ENCODE measurements at places on chromosomes 2 and 18. TPM values are rescaled to one million over a fixed set of nuclear protein-coding genes. Genes with fewer than 3 reads are reported as not detected.

Gene SKA1
- total RNA-seq = 4.0 TPM

Gene CD8B2
- total RNA-seq = not detected

Gene TGFA
- not detected for total RNA-seq

Gene NCKAP1
- total RNA-seq = 165 TPM

Gene MTCL1
- total RNA-seq = 56.9 TPM

Gene RAB12
- 48.5 TPM for total RNA-seq

Gene ARHGEF33
- total RNA-seq = 0.65 TPM

Gene ATP6V1C2
- not detected for total RNA-seq

DNA sequence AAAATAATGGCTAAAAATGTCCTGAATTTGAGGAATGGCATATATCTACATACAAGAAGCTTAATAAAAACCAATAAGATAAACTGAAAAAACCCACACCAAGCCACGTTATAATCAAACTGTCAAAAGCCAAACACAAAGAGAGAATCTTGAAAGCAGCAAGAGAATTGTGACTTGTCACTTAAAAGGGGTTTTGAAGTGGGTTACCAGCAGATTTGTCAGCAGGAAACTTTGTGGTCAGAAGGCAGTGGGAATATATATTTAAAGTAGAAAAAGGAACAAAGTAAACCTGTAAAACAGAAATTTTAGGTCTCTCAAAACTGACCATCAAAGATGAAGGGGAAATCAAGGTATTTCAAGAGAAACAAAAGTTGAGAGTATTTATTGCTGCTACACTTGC, 171.9 kb upstream of the CNTNAP5 start:
- no peak overlapping the region for H3K4me3 ChIP-seq
- no peaks in the 10 kb centered on the region for H3K36me3 ChIP-seq
- H3K4me1 ChIP-seq = no peaks in the 10 kb centered on the region
- DNase-seq = no peak
- no peak overlapping the region for H3K27ac ChIP-seq
- H3K27me3 ChIP-seq = no peaks in the 10 kb centered on the region

DNA sequence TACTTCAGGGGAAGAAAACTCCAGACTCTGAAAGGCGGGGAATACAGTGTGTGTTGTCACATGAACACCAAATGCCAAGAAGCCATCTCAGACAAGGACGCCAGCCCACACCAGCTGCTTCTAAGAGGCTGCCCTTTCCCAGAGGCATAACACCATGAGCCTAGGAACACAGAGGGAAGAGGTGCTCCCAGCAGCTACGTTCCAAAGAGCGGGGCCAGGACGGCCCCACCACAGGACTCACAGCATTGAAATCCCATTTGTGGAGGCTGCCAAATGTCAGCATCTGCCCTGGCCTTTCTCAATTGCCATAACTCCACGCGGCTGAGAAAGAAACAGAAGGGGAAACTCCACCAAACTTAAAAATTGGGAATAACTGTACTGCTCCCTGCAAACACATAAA, 20.1 kb upstream of the ID2 start:
- no peak overlapping the region for H3K4me3 ChIP-seq
- H3K27me3 ChIP-seq = no peaks in the 10 kb centered on the region
- no peak for DNase-seq
- no peaks in the 10 kb centered on the region for H3K36me3 ChIP-seq
- no peak overlapping the region for H3K27ac ChIP-seq

GRCh38 chr18:22165049-22165602, 4.3 kb upstream of the GATA6 start:
- H3K36me3 ChIP-seq = no peaks in the 10 kb centered on the region
- H3K4me1 ChIP-seq = peaks cover 31% of the 10 kb centered on the region
- peaks cover 81% of the 10 kb centered on the region for H3K27me3 ChIP-seq
- no peak overlapping the region for H3K27ac ChIP-seq

DNA sequence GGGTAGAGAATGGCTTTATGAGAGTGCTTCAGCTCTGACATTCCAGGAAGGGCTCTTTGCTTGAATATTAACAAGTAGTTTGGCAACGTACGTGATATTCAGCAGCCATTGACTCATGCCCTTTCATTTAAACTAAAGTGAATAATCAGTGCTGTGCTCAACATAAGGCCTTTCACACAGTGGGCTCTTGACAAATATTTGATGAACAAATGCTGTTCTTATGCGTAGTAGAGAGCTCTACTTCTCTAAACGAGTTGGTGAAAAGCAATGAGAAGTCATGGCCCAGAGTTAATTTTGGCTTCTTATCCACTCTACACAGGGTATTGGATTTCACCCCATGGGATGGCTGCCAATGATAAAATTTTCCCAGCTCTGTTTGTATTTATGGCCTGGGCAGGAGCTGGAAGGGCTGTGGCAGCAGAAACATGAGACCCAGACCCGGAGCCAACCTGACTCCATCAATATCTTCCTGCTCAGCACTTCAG, 338.9 kb downstream of the CCDC85A start:
- peaks cover 16% of the 10 kb centered on the region for H3K4me1 ChIP-seq
- no peak for DNase-seq
- no peak overlapping the region for H3K4me3 ChIP-seq
- H3K27ac ChIP-seq = peak overlapping the region; percentile 15
- H3K27me3 ChIP-seq = peaks cover 1% of the 10 kb centered on the region

DNA sequence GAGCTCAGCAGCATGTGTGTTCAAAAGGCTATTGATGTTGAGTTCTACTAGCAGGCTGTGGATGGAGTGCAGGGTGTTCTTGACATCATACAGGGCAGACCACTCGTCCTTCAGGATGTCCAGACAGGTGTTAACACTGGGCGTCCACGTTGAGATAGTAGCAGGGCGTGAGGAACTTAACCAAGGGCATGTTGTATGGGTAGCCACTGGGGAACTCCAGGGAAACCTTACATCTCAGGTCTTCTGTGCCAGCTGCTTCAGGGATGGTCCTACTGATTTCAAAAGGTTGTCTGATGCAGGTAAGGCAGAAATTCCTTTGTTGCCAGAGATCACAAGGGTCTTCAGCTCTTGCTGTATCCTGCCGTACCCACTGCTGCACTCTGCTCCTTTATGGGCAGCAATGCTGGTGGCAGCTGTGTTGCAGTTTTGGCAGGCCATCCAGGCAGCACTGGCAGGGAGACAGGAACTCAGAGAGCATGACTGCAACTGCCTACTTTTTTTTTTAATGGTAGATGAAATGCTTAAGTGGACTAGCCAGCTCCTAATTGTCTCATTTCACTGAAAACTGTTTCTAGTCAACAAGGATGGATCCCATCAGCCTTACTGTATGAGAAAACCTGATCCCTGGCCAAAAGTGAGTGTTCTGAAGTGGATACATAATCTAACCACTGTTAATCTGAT, 32.4 kb upstream of the RBBP8 start:
- no peak overlapping the region for H3K27ac ChIP-seq
- no peak overlapping the region for H3K4me3 ChIP-seq
- H3K4me1 ChIP-seq = no peaks in the 10 kb centered on the region
- DNase-seq = no peak

GRCh38 chr2:119746836-119747686, 12.7 kb upstream of the PTPN4 start:
- no peak overlapping the region for H3K27ac ChIP-seq
- H3K27me3 ChIP-seq = peaks cover 29% of the 10 kb centered on the region
- peaks cover 6% of the 10 kb centered on the region for H3K4me1 ChIP-seq
- no peak for DNase-seq
- H3K4me3 ChIP-seq = no peak overlapping the region

GRCh38 chr2:45505138-45505537, 105.9 kb downstream of the SRBD1 start:
- no peak overlapping the region for H3K4me3 ChIP-seq
- H3K27me3 ChIP-seq = no peaks in the 10 kb centered on the region
- DNase-seq = no peak
- no peak overlapping the region for H3K27ac ChIP-seq

- H3K27me3 ChIP-seq = peaks cover 12% of the 10 kb centered on the region
- no peaks in the 10 kb centered on the region for H3K36me3 ChIP-seq
- DNase-seq = no peak
- no peak overlapping the region for H3K27ac ChIP-seq
Measured at GRCh38 chr2:215110918-215111317, 27.5 kb downstream of the ABCA12 start.

DNA sequence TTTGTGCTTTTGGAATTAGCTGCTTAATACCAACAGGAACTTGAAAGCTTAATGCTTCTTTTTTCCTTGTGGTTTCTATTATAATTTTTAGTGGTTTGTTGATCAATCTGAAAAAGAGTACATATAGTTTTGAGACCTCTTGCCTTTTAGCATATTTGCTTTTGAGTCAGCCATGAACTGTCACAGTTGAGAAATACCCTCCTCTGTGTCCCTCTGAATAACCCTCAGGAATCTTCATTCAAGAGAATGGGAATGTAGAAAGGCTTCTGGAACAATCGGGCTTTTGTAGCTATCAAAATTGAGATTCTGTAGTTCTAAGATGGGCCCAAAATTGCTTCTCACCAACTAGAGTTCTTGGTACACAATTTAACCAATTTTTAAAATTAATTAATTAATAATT, 451.1 kb upstream of the TRIB2 start:
- H3K27me3 ChIP-seq = no peaks in the 10 kb centered on the region
- no peak for DNase-seq
- no peak overlapping the region for H3K4me3 ChIP-seq
- no peaks in the 10 kb centered on the region for H3K36me3 ChIP-seq

DNA sequence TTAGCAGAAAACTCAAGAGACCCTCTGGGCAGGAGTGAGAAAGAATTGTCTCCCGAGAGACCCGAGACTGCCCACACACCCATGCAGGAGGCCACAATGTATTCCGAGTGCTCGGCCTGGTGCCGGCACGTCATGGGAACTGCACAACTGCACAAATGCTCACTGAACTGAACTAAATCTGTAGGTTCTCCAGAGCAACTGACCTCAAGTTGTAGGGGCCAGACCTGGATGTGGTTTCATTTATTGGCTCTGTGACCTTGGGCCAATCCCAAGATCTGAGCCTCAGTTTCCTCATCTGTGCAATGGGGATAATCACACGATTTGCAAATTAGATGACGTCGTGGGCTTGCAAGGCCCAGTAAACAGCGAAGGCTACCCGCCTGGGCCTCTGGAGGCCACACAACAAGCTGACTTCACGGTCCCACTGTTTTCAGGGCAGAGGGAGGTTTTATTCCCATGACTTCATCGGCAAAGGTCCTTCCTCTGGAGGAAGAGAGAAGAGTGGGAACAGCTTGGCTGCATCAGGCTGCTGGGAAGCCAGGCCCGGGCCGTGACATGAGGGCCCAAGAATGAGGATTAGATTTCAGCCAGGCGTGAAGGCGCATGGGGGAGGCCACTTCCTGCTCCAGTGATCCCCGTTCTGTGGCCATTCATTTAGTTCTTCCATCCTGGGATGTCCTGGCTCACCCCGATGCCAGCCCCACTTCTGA, 3.6 kb upstream of the ERFE start:
- H3K4me1 ChIP-seq = peaks cover 9% of the 10 kb centered on the region
- H3K27ac ChIP-seq = no peak overlapping the region
- no peak overlapping the region for H3K4me3 ChIP-seq
- H3K36me3 ChIP-seq = no peaks in the 10 kb centered on the region
- H3K27me3 ChIP-seq = no peaks in the 10 kb centered on the region

GRCh38 chr2:190964170-190964795, 49.7 kb downstream of the STAT1 start:
- H3K27me3 ChIP-seq = no peaks in the 10 kb centered on the region
- DNase-seq = no peak
- peak overlapping the region; percentile 41 for H3K27ac ChIP-seq
- H3K36me3 ChIP-seq = peaks cover 46% of the 10 kb centered on the region

- no peaks in the 10 kb centered on the region for H3K36me3 ChIP-seq
- H3K4me1 ChIP-seq = peaks cover 17% of the 10 kb centered on the region
- peaks cover 4% of the 10 kb centered on the region for H3K27me3 ChIP-seq
- DNase-seq = no peak
Measured at GRCh38 chr18:51330148-51330547, 132.7 kb upstream of the MEX3C start.

- no peak overlapping the region for H3K27ac ChIP-seq
- H3K36me3 ChIP-seq = no peaks in the 10 kb centered on the region
- no peak overlapping the region for H3K4me3 ChIP-seq
- H3K4me1 ChIP-seq = no peaks in the 10 kb centered on the region
- no peaks in the 10 kb centered on the region for H3K27me3 ChIP-seq
Measured at GRCh38 chr2:239727182-239727775, 297.9 kb downstream of the NDUFA10 start.

- DNase-seq = no peak
- H3K36me3 ChIP-seq = no peaks in the 10 kb centered on the region
- no peaks in the 10 kb centered on the region for H3K27me3 ChIP-seq
- no peak overlapping the region for H3K27ac ChIP-seq
- no peak overlapping the region for H3K4me3 ChIP-seq
Measured at GRCh38 chr2:10763461-10763800, 42.0 kb downstream of the ATP6V1C2 start.

DNA sequence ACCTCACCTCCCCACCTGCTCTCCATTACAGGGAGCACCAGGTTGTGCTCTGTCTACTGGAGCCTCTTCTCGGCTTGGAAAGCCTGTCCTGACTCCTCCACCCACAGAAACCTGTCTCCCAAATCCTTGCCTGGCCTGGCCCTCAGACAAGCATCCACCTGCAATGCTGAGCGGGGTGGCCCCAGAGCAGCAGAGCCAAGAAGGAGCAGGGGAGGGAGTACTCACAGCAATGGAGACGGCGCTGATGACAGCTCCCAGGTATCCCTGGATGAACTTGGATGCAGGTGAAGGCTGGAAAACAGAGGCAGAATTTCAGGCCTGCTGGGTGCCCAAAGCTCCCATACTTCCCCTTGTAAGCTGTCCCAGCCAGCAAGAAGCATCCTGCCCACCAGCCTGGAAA, 72.8 kb downstream of the SFXN5 start:
- H3K27ac ChIP-seq = no peak overlapping the region
- H3K4me1 ChIP-seq = peaks cover 4% of the 10 kb centered on the region
- H3K4me3 ChIP-seq = no peak overlapping the region
- no peak for DNase-seq

DNA sequence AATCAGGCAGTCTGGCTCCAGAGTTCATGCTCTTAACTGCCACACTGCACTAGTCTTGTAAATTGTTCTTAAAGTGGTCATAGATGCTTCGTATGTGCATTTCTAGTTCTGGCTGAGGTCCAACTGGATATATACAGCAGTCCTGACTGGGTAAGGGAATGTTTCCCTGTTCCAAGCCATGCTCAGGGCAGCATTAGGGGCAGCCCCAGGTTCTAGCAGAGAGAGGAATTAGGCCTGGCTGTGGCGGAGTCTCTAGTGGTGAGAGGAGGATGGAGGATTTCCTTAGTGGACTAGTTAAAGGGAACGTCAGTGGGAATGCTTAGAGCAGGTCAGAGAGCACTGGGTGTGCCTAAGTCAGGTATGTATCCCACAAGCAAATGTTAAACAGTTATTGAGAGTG, 28.0 kb downstream of the UBE2E3 start:
- peaks cover 4% of the 10 kb centered on the region for H3K36me3 ChIP-seq
- H3K27me3 ChIP-seq = no peaks in the 10 kb centered on the region
- H3K27ac ChIP-seq = no peak overlapping the region
- DNase-seq = no peak

- no peaks in the 10 kb centered on the region for H3K27me3 ChIP-seq
- H3K4me1 ChIP-seq = peaks cover 6% of the 10 kb centered on the region
- H3K36me3 ChIP-seq = no peaks in the 10 kb centered on the region
- no peak overlapping the region for H3K27ac ChIP-seq
- no peak overlapping the region for H3K4me3 ChIP-seq
- no peak for DNase-seq
Measured at GRCh38 chr18:35397976-35398375, 20.8 kb upstream of the ZNF396 start.

Data from osteocyte (in vitro differentiated cells).